ENCODE measurements at places on chromosomes 1 and 21. TPM values are rescaled to one million over a fixed set of nuclear protein-coding genes. Genes with fewer than 3 reads are reported as not detected.
A peak's percentile ranks its signal among the peaks of the same experiment; 100 is the strongest.

HSD11B1 gene
- total RNA-seq: 5.0 TPM

TCHHL1 gene
- not detected for total RNA-seq

NTMT2 gene
- total RNA-seq: not detected

OPTC gene
- not detected for total RNA-seq

RCC1 gene
- total RNA-seq: 8.3 TPM

GRCh38 chr1:27521336-27521831 is 31.4 kb upstream of the WASF2 start:
- peaks cover 77% of the 10 kb centered on the region for H3K4me1 ChIP-seq
- no peaks in the 10 kb centered on the region for H3K36me3 ChIP-seq
- no peaks in the 10 kb centered on the region for H3K27me3 ChIP-seq
- H3K27ac ChIP-seq: peak overlapping the region; percentile 96
- DNase-seq: no peak
- no peak overlapping the region for H3K4me3 ChIP-seq

CNR2 gene
- total RNA-seq: 0.17 TPM

- H3K4me1 ChIP-seq: peaks cover 12% of the 10 kb centered on the region
- H3K36me3 ChIP-seq: peaks cover 5% of the 10 kb centered on the region
- peak overlapping the region; percentile 32 for H3K4me3 ChIP-seq
- no peak overlapping the region for H3K27ac ChIP-seq
- DNase-seq: no peak
These were observed 10.3 kb downstream of the CPLANE2 start for GRCh38 chr1:16226490-16227179.

DNA sequence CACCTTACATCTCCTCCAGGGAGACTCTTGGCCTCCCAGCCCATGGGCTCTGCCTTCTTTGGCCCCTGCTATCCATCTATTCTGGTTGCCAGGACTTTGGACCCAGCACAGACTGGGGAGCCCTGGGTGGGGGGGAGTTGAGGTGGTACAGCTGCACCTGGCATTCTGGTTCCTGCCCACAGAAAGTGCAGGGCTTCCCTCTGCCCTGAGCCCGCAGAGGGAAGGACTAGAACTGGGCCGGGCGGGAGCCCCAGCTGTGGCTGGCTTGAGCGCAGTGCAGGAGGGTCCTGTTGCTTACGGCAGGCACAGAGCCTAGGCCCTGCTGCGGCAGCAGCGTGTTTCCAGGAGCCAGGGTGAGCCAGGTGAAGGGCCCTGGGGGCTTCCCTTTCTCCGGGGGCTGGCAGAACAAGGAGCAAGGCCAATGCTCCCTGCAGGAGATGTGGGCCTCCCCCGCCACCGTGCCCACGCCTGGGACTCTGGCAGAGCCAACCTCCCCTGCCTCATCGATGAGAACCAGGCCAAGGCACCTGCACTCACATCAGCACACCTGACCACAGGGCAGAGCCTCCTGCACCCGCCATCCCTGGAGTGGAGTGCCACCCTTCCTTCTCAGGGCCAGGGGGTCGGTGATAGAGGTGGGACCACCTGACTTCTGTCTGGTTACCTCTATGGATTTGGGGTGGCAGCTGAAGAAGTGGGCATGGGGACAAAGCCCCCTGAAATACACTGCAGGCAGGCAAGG is 16.1 kb downstream of the PARS2 start:
- H3K4me3 ChIP-seq: no peak overlapping the region
- no peak for DNase-seq
- H3K27ac ChIP-seq: no peak overlapping the region

- H3K27me3 ChIP-seq: no peaks in the 10 kb centered on the region
- H3K4me1 ChIP-seq: peaks cover 26% of the 10 kb centered on the region
- no peak overlapping the region for H3K4me3 ChIP-seq
- DNase-seq: no peak
These were observed 119.8 kb upstream of the SPAG17 start for GRCh38 chr1:118304722-118305359.

DNA sequence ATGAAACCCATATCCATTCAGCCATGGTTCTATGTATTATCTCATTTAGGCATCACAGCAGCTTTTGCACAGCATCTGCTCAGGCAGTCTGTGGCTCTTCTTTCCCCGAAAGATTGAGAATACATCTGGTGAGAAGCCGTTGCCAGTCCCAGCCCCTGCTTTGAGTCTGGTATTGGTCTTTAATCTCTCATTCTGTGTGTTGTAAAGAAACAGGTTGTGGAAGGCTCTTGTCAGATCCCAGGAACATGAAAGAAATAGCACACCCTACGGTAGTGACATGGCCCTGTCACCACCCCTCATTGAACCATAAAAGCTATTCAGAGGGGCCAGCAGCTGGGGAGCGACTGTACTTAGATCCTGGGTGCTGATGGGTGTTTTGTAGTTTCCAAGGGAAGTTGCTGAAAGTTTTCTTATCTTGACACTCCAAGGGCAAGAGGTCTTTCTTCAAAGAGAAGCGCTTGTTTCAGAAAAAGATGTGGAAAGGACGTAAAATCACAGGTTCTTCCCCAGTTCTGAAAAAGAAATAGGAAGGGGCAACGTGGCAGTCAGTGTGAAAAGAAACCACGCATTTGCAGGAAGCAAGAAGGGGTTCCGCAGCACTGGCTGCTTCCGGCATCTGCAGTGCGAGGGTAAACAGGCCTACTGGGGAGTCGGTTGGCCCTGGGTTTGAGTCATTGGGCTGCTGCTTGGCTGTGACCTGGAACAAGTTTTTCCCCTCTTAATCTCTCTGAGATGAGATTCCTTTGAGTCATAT is 145.0 kb downstream of the DHRS3 start:
- no peaks in the 10 kb centered on the region for H3K27me3 ChIP-seq
- peak overlapping the region; percentile 91 for H3K27ac ChIP-seq
- DNase-seq: no peak

- H3K4me1 ChIP-seq: no peaks in the 10 kb centered on the region
- DNase-seq: no peak
- no peak overlapping the region for H3K27ac ChIP-seq
- no peaks in the 10 kb centered on the region for H3K36me3 ChIP-seq
- no peaks in the 10 kb centered on the region for H3K27me3 ChIP-seq
These were observed 9.0 kb upstream of the TBX19 start for GRCh38 chr1:168271636-168272035.

ATG4C gene
- 12.5 TPM for total RNA-seq

- no peaks in the 10 kb centered on the region for H3K36me3 ChIP-seq
- H3K27me3 ChIP-seq: peaks cover 30% of the 10 kb centered on the region
- H3K4me1 ChIP-seq: no peaks in the 10 kb centered on the region
- no peak overlapping the region for H3K4me3 ChIP-seq
- DNase-seq: no peak
- no peak overlapping the region for H3K27ac ChIP-seq
These were observed 14.3 kb upstream of the MED18 start for GRCh38 chr1:28314547-28314941.

GRCh38 chr1:12717301-12717838 is 1.5 kb downstream of the AADACL3 start:
- no peaks in the 10 kb centered on the region for H3K36me3 ChIP-seq
- no peak overlapping the region for H3K27ac ChIP-seq
- DNase-seq: peak; percentile 62

DNA sequence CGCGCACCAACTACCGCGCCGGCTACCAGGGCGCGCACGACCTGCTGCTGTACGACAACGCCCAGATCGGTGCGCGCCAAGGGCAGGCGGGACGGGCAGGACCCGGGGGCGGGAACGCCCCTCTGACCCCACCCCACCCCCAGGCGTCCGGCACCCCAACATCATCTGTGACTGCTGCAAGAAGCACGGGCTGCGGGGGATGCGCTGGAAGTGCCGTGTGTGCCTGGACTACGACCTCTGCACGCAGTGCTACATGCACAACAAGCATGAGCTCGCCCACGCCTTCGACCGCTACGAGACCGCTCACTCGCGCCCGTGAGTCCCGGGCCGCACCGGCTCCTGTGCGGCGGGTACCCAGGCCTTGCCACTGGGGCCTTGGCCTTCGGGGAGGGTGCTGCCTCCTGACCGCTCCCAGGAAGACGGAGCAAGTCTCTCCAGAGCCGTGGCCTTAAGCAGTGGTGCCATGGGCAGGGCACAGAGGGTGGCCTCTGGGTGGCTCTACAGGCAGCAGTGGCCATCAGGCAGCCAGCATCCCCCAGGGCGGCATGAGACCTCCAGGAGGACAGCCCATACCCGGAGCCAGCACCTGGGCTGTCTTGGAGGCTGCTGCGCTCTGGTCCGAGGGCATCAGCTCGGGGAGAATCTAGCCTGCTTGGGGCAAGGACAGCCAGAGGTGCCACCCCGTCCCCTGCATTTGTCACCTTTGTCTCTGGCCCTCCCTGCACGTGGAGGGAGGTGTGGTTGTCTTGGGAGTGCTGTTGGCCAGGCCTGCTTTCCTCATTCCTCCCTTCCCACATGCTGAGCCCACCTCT is 8.1 kb upstream of the MMP23B start:
- no peaks in the 10 kb centered on the region for H3K27me3 ChIP-seq
- no peaks in the 10 kb centered on the region for H3K4me1 ChIP-seq
- no peak for DNase-seq
- H3K36me3 ChIP-seq: peaks cover 58% of the 10 kb centered on the region
- no peak overlapping the region for H3K4me3 ChIP-seq

AADACL3 gene
- not detected for total RNA-seq
